Colonic mucosa (tissue), 4 donors: ENCODE measurements at places on chromosomes 1 and 21. TPM values are rescaled to one million over a fixed set of nuclear protein-coding genes. Genes with fewer than 3 reads are reported as not detected.

The PDZK1IP1 gene
- 85.2 TPM for total RNA-seq

- DNase-seq, result no peak
Measured at GRCh38 chr21:33618407-33618806, 23.1 kb downstream of the CRYZL1 start.

- no peak for DNase-seq
Measured at GRCh38 chr1:38025233-38025632, 12.7 kb downstream of the UTP11 start.

The TSPEAR gene
- total RNA-seq, result not detected

The TMEM201 gene
- 18.1 TPM for total RNA-seq

DNA sequence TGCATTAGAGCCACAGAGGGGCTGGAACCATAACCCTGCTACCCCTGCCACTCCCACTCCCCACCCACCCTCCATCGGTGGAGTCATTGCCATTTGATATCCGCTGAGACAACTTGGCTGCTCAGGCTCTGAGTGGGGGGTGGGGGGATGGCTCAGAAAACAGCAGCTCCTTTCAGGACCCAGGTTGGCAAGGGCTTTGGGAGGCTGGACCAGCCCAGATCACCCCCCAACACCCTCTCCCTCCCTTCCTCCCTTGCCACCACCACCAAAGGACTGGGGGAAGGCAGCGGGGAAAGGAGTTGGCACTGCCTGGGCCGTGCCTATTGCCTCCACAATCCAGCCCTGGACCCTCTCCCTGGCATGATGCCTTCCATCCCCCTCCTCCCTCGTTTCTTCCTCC, 1.7 kb downstream of the KCNJ10 start:
- DNase-seq, result no peak

- DNase-seq, result no peak
Measured at GRCh38 chr1:239805851-239806772, 285.6 kb upstream of the FMN2 start.

The PRAMEF12 gene
- not detected for total RNA-seq

DNA sequence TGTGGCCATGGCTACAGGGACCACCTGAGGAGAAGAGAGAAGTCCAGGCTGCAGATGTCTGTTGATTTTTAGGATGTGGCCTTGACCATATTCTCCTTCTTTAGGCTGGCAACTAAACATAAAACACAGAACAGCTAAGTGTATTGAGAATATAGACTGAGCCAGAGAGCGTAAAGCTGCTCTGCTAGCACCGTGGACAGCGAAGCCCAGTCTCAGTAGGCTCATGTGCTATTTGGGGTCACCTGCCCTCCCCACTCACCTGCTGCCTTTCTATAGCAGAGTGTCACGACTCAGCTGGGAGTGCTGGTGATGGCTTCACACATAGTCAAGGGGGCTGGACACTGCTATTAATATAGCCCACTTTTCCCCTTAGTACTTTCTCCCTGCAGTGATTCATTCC, 278.5 kb downstream of the KCNH1 start:
- no peak for DNase-seq

GRCh38 chr1:58497499-58497898, 49.0 kb downstream of the OMA1 start:
- DNase-seq, result no peak

GRCh38 chr21:39924577-39925308, 57.5 kb downstream of the PCP4 start:
- no peak for DNase-seq

GRCh38 chr1:47478090-47478489, 40.2 kb downstream of the FOXD2 start:
- peak; percentile 89 for DNase-seq

The RAB3B gene
- 6.0 TPM for total RNA-seq
